ENCODE measurements at places on chromosomes 5 and 9. TPM values are rescaled to one million over a fixed set of nuclear protein-coding genes. Genes with fewer than 3 reads are reported as not detected.

The C5orf52 gene
- total RNA-seq: not detected

The PRKACG gene
- total RNA-seq: not detected

The ZDHHC21 gene
- 7.0 TPM for total RNA-seq

The PCDHGC4 gene
- total RNA-seq: 0.48 TPM

The INSL6 gene
- total RNA-seq: not detected

The LRSAM1 gene
- 11.1 TPM for total RNA-seq

The ZNF366 gene
- total RNA-seq: not detected

The ANXA1 gene
- 1,943 TPM for total RNA-seq
